ENCODE measurements at places on chromosomes 6 and 20.

- DNase-seq = no peak
Observed at GRCh38 chr6:22221630-22222029, 75.2 kb downstream of the PRL start.

DNA sequence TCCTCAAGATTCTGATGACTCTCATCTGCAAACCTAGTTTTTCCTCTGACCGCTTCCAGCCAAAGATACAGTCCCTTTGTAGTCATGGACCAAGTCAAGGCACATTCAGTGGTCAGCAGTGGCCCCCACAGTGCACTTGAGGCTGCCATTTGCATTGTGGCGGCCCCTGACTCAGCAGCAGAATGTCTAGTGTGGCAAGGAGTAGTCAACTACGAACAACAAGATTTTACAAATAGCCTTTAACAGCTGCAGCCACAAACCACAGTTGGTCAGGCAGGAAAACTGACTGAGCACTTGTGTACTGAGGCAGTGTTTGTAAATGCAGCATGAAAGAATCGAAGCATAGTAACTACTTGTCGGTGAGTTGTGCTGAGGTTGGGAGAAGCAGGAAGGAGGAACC lies 49.6 kb downstream of the SLC2A12 start:
- DNase-seq = peak; percentile 43

GRCh38 chr6:25931411-25931709 lies 869 bp upstream of the SLC17A2 start:
- no peak for DNase-seq

- DNase-seq = no peak
Observed at GRCh38 chr6:110662490-110663211, 152.6 kb downstream of the CDK19 start.

DNA sequence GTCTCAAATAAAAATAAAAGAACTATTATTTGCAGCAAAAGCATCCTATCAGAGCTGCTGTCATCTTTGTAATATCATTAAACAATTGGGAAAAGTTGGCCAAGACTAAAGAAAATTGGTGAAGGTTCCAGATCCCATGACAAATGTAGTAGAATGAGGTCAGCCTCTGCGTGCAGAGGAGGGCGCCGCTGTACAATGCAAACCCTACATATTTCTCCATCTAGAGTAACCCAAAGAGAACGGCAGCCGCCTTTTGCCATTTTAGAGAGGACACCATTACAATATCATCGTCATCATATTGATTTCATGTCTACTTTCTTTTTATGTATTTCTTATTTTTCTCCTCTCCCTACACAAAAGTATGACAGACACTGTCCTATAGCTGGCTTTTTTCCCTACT lies 59.5 kb downstream of the ZMYND8 start:
- no peak for DNase-seq

GRCh38 chr6:150006961-150007464 lies 18.3 kb downstream of the RAET1L start:
- DNase-seq = no peak

GRCh38 chr6:42345696-42346416 lies 105.9 kb downstream of the TRERF1 start:
- DNase-seq = no peak

DNA sequence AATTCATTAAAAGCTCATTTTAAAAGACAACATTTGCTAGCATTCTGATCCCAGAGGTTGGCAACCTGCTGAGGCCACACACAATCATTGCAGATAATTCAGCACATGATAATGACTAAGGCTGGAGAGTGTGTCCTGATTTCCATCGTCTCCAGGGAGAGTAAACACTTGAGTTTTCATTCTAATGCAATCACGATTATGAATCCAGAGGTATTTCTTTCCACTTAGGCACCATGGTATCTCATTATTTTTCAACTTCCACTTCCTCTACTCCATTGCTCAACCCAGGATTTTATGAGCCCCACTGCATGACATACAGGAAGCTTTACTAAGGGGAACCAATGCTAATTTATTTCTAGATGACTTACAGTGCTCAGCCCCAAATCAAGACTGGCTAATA lies 273.8 kb upstream of the AGPAT4 start:
- no peak for DNase-seq

DNA sequence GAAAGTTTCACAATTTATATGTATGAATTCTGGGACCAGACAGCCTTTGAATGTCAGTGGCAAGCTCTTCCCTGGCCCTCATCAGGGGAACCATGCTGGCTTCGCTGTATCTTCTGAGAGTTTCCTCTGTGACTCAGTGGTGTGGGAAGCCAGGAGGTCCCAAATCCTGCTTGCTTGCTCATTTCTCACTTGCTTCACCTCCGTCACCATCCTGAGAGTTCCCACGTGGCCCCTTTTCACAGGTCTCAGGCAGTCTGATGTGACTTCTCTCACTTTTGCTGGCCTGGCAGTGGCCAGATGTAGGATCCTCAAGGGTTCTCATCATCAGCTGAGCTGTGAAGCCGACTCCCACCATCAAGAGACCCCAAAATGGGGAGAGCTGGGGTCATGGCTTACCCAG lies 28.4 kb upstream of the RIN2 start:
- no peak for DNase-seq

DNA sequence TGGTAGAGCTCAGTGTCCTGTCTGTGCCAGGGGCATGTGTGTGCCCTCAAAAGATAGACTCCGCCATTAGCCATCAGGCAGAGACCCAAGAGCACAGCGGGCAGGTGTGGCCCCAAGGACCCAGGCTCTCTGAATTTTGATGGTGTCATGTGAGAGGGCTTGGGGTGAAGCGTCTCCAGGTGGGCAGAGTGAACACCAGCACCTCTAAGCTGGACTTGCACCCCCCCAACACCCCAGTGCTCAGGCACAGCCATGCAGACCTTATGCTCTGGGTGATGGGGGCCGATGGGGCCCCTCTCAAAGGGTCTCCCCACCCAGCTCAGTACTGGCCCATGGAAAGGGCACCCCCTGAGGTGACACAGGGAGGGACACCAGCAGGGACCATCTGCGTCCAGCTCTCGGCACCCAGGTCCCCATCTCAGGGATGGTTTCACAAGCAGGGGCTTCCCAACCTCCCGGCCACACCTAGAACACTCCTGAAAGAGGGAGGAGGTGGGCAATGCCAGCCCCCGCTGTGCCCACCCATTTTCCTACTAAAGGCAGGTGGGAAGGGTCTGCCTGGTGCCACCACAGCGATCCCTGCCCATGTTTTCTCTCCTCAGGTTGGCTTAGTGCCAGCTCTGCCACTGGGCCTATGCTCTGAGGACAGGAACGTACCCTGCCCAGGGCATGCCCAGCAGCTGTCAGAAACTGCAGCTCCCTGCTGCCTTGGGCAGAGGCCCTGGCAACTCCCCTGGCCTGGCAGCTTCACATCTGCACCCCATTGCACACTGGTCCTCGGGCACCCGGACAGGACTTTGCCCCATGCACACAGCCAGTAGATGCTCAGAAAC lies 3.5 kb downstream of the CST7 start:
- DNase-seq = no peak

DNA sequence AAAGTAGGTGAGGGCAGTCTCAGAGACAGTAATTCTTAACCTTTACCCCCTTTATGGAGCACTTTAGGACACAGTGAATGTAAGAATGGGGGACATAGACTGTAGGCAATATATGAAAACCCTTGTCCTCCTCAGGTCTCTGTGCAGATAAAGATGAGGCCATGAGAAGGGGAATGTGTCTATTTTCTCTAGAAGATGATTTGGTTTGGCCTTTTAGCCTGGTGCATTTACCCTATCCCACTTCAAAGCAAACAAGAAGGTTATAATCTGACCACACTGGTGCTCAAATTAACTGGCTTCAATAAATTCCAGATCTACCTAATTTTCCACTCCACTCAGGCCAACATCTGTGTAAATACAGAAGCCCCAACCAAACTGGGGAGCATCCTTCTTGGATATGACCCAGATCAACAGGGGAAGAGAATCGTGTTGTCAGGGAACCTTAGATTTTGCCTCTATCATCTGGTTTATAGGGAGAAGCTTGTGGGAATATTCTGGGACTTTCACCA lies 42.4 kb downstream of the RIPOR2 start:
- DNase-seq = no peak

- DNase-seq = no peak
Observed at GRCh38 chr6:123417535-123417934, 219.2 kb downstream of the TRDN start.

- DNase-seq = no peak
Observed at GRCh38 chr20:8671370-8671961, 397.4 kb upstream of the PLCB4 start.

GRCh38 chr6:41294214-41294872 lies 7.9 kb upstream of the TREM1 start:
- no peak for DNase-seq

DNA sequence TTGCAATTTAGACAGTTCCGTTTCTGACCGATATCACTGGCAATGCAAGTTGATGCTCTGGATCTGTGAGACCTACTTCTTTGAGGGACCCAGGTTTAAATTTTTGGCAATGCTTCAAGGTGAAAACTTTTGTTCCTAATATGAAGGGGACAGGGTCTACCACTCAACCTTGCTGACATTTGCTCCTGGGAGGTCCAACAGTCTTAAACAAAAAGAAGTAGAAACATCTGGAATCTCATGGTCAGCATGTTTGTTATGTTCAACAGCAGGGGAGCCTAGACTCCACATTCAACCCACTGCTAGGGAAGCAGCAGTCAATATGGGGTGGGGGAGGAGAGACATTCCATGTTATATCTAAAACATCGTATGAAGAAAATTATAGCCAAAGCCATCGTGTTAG lies 196.4 kb downstream of the SIM1 start:
- DNase-seq = no peak

DNA sequence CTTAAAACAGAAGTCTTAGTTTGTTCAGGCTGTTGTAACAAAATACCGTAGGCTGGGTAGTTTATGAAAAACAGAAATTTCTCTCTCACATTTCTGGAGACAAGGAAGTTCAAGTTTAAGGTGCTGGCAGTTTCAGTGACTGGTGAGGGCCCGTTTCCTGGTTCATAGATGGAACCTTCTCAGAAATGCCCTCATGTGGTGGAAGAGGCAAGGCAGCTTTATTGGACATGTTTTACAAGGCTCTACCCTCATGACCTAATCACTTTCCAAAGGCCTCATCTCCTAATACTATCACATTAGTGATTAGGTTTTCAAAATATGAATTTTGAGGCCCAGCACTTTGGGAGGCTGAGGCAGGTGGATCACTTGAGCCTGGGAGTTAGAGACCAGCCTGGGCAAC lies 2.4 kb downstream of the HEBP2 start:
- DNase-seq = no peak

DNA sequence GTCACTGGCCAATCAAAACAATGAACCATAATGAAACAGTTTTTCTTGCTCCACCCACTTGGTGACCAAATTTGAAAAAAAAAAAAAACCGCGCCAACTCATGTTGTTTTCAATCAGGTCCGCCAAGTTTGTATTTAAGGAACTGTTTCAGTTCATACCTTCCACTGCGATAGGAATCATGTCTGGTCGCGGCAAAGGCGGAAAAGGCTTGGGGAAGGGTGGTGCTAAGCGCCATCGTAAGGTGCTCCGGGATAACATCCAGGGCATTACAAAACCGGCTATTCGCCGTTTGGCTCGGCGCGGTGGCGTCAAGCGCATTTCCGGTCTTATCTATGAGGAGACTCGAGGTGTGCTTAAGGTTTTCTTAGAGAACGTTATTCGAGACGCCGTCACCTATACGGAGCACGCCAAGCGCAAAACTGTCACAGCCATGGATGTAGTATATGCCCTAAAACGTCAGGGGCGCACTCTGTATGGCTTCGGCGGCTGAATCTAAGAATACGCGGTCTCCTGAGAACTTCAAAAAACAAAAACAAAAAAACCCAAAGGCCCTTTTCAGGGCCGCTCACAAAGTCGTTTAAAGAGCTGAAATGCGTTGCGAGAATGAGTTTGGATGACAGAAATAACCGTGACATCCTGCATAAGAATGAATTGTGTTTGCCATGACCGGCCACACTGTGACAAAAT lies 16.7 kb downstream of the HFE start:
- peak; percentile 87 for DNase-seq

DNA sequence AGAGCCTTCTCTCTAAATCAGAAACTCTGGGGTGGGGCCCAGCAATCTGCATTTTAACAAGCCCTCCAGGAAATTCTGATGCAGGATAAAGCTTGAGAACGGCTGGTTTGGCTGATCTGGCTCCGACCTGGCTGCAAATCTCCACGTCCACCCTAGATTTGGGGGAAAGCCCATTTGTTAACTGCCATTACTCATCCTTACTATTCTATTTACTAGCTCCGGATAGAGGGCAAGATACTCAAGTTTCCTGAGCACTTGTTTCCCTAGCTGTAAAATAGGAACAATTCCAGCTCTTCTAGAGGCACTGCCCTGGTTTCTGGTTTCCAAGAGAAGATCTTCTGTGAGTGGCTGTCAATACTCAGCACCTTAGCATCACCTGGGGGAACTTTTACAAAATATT lies 44.4 kb downstream of the DAAM2 start:
- DNase-seq = no peak

GRCh38 chr6:48957781-48958180 lies 505.3 kb downstream of the MMUT start:
- no peak for DNase-seq

DNA sequence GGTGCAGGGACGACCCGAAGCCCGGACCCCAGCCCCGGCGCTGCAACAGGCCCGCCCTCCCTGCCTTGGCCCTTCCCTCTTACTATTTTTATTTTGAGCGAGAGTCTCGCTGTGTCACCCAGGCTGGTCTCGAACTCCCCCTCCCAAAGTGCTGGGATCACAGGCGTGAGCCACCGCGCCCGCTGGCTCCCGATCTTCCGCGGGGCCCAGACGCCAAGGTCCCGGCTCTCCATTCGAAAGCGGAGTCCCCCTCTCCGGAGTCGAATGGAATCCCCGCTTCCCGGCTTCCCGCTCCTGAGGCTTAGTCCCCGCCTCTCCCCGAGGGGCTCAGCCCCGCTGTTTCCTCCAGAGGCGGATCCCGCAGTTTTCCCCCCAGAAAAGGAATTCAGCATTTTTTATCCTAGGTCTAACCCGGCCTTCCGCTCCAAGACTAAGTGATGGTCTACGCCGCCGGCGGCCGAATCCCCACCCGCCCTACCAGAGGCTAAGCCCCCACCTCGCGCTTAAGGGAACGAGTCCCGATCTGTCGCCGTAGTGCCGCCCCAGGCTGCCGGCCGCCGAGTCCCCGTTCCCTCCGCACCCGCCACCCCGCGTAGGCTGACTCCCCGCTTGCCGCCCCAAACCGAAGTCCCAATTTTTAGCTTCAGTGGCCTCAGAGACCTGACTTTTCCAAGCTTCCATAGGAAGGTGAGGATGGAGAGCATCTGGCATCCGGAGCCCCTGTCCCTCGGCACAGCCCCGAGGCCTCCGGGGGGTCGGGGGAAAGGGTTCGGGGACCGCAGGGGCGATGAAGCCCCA lies 11.5 kb upstream of the TMC2 start:
- no peak for DNase-seq

- no peak for DNase-seq
Observed at GRCh38 chr20:63399596-63400375, 38.6 kb upstream of the CHRNA4 start.

DNA sequence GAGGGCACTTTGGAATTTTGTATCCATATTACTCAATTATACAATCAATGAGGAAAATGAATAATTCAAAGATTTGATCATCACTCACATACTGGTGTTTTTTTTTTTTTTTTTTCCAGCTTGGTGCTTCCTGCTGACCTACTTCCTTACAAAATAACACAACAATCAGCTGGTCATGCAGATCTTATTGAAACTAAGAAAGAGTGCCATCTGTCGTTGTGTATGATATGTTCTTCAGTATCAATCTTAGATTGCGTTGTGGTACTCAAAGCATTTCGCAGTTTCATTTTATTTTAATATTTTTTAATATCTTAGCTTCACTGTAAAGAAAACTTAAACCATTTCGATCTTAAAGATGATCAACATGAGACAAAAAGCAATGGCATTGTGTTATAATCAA lies 155.6 kb downstream of the OGFRL1 start:
- no peak for DNase-seq

Data from non-pigmented ciliary epithelial cell (primary cell).